ENCODE measurements at places on chromosomes 5 and 9. TPM values are rescaled to one million over a fixed set of nuclear protein-coding genes. Genes with fewer than 3 reads are reported as not detected.

Gene FGF10
- 3.1 TPM for total RNA-seq

Gene CCDC183
- 9.5 TPM for total RNA-seq

Gene CDH10
- 0.77 TPM for total RNA-seq

DNA sequence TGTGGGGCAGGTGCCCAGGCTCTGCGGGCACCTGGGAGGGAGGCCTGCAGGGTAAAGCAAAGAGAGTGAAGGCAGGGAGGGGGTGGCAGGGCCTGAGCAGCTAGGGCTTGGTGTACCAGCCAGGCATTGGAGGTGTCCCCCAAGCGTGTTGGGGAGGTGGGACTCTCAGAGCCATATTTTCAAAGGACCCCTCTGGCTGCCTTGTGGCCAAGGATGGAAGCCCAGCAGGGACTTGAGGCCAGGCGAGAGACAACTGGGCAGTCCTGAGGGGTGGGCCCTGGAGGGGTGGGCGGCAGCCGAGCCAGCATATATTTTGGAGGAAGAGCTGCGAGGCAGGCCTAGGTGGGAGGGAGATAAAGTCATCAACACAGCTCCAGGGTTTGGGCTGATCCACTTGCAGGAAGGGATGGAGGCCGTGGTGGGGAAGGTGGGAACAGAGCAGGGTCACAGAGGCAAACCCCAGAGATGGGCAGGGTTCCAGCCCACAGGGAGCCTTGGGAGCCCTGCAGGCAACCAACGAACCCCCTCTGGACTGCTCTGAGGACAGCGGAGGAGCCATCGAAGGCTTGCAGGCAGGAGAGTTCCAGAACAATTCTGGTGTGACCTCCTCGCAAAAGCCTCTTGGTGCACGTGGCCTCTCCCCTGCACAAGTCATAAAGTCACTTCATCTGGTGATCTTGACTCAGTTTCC, 35.7 kb downstream of the DUSP1 start:
- no peak for DNase-seq

DNA sequence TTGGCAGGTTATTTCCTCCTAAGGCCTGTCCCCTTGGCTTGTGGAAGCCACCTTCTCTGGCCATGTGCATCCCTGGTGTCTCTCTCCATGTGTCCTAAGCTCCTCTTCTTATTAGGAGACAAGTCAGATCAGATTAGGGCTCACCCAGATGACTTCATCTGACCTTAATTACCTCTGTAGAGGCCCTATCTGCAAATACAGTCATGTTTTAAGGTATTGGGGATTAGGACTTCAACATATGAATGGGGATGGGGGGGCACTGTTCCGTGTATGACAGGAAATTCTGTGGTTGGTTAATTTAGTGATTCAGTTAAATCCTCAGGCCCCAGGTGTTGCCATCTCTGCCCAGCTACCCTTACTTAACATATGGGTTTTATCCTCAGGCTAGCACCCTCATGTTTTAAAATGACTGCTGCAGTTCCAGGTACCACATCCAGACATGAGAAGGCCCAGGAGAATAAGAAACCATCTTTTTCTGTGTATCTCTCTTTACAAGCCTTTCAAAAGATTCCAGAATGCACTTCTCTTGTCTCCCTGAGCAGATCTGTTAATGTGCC, 51.9 kb upstream of the RAI14 start:
- no peak for DNase-seq

Gene AK8
- 3.3 TPM for total RNA-seq

DNA sequence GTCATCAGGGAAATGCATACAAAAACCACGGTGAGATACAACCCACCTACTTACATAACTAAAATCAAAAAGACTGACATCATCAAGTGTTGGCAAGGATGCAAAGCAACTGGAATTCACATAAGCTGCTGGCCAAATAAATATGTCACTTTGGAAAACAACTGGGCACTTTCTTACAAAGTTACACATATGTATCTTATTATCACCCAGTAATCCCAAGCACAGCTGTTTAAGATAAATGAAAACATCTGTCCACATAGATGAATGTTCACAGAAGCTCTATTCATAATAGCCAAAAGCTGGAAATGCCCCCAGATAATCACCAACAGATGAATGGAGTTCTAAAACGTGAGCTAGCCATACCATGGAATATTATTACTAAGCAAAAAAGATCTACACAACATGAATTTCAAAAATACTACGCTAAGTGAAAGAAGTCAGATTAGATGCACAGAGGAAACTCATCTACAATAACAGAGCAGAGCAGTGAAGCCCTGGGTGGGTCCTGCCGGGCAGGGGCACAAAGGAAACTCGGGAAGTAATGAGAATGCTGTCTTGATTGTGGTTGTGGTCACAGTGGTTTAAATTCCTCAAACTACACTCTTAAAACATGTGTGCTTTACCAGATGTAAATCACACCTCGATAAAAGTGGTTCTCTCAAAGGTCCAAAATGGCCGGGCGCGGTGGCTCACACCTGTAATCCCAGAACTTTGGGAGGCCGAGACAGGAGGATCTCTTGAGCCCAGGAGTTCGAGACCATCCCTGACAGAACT, 8.5 kb downstream of the CAMSAP1 start:
- DNase-seq = no peak

Gene RFESD
- 4.0 TPM for total RNA-seq

- DNase-seq = no peak
These were observed 61.8 kb downstream of the PTBP3 start for GRCh38 chr9:112271466-112272098.

GRCh38 chr9:33294670-33295432, 4.5 kb downstream of the NFX1 start:
- DNase-seq = no peak

GRCh38 chr5:65121880-65122436, 353.2 kb downstream of the CWC27 start:
- no peak for DNase-seq

- peak; percentile 18 for DNase-seq
These were observed 11.8 kb downstream of the ITGA1 start for GRCh38 chr5:52799358-52799982.
